A549 (cell line): ENCODE measurements at places on chromosomes 2 and 18. TPM values are rescaled to one million over a fixed set of nuclear protein-coding genes. Genes with fewer than 3 reads are reported as not detected.

DNA sequence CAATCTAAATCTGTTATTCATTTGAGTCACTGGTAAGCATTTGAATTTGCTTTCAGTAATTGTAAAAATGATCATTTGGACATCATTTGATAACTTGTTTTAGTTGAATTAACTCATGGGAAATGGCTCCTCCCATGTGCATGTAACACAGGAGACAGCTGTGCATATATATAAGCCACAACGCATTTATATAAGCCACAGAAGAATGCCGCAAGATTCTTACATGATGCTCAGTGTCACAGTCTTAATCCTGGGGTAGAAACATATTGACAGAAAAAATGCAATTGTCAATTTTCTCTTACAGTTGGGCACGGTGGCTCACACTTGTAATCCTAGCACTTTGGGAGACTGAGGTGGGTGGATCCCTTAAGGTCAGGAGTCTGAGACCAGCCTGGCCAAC is 13.3 kb upstream of the IAH1 start:
- DNase-seq, result no peak

DNA sequence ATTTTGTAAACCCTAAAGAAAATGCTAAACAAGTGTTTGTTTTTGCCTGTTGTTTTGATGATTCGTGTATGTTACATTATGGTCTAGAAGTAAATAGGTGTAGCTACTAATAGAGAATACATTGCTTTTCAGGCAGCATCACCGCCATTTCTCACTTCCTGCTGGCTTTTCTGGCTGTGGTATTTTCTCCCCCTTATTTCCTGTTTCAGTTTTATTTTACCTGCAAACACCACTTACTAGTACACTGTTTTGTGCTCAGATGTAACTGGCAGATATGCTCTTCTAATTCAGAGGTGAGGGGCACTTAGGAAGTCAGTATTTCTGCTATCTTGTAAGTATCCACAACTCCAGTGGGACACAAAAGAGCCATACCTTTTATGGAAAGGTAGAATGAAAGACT is 38.1 kb upstream of the SLC3A1 start:
- no peak for DNase-seq

DNA sequence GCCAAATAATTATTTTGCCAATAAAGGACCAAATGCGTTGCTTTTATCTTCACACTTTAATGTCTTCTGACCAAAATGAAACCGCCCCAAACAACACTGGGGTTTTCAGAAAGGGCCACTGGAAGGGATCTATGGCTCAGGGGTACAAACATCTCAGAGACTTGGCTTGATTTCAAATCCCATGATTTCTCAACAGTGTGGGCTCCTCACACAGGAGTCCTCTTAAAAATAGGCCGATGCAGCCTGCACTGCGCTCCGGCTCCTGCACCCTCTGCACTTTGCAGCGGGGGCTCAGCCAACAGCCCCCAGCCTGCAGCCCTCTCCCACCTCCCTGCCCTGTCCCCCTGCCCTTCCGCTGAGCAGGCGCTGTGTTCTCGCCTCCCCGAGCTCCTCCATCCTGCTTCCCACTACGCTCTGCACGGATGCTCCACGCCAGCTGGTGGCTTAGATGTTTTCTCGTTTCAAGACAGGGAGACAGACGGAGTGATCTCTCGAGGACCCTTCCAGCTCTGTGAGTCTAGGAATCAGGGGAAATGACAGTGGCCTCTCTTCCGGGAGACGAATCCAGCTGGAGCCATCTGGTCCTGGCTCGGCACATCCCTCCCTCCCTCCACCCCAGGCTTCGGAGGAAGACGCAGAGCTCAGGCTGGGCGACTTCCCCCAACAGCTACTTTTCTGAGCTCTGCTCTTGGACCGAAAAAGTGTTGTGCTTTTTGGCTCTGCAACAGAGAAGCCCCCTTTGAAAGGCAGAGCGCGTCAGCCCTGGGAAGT is 71.4 kb downstream of the KCNF1 start:
- DNase-seq, result no peak

GRCh38 chr18:49723648-49724180 is 89.6 kb downstream of the ACAA2 start:
- DNase-seq, result no peak

DNA sequence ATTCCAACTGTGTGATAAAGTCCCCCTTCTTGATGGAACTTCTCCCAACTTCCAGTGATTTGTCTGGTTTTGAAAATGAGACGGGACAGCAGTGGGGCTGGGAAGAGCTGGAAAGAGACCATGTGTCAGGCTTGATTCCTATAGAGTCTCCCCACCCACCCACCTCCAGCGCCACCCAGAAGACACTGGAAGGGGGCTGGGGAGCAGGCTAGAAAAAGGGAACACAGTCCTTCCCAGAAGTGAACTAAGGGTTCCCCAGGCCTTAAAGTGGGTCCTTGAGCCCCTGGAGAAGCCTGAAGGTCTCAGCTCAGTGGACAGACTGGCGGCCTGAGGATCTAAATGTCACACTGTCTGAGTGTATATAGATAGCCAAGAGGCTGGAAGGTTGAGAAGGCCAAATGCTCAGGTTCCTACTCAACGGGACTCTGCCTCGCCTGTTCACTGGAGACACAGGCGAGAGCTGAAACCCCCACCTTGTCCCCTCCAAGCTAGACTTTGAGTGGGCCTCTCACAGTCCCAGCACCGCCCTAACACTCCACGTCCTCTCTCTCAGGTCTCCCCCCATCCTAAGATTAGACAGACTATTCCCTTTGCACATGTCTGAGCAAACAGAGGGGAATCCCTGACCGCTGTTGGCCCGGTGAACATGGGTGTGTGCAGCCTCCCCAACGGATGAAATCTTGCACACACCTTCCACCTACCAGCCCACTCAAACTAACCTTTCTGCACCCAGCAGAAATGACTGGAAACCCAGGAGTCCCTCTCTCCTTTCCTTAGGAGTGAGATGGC is 1.6 kb downstream of the PKDCC start:
- no peak for DNase-seq

- no peak for DNase-seq
Observed at GRCh38 chr18:361941-362310, 94.1 kb upstream of the THOC1 start.

- no peak for DNase-seq
Observed at GRCh38 chr2:224525774-224526173, 59.4 kb downstream of the CUL3 start.

DNA sequence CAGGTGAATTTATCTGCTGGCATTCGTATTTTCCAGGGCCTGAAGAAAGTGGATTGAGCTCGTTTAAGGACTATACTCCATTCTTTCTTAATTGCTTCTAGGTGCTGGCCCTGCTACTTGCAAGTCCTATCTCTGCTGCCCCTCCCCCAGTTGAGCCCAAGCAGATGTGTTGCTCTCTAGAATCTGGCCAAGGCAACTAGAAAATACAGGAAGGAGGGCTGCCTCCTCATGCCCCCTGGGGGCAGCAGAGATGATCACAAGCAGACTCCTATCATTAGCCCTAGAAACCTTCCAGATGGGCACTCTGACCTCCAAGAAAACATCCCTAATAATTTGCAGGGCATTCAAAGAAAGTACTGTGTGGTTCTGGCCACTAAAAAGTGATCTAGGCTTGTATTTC is 72.5 kb upstream of the CYP26B1 start:
- DNase-seq, result peak; percentile 68

Gene PELI1
- polyA plus RNA-seq, result 0.90 to 2.1 TPM (median 1.4 TPM) in 3 replicates

Gene ZNF397
- polyA plus RNA-seq, result 7.2 to 8.5 TPM (median 7.9 TPM) in 3 replicates

Gene CELF4
- not detected in 3 replicates for polyA plus RNA-seq
